ENCODE measurements at places on chromosomes 2 and 18.

DNA sequence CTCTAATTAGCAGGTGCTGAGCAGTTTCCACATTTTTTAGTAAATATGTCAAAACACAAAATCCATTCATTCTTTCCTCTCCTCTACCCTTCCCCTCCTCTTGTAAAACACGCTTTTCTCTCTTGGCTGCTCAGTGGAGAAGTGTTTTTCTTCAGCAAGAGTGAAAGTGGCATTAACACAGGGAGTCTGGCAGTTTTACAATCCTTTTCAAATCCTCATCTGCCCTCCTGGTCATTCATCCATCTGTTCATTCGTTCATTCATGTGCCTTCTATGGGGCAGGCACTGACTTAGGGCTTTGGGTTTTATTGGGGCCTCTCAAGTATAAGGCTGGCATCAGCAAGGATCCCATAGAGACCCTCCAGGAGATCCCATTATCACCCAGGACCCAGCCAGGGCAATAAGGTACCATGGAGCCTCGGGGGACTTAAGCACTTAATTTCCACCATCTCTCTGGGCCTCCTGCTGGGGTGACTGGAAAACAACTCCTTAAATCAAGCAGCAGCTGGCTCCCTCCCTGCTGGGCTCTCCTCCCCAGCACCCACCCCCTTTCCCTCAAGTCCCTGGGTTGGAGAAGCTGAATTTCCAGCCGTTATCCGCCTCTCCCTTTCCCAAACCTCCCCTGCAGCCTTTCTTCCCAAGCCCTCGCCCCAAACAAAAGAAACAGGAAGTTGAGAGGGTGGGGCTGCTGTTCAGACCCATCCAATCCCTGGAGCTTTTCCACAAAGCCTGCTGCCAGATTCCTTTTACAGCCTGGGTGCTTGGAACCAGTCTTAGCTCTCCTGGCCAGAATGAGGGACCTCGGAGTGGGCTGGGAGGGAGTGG is 32.6 kb downstream of the MARCHF4 start:
- peak; percentile 80 for DNase-seq

DNA sequence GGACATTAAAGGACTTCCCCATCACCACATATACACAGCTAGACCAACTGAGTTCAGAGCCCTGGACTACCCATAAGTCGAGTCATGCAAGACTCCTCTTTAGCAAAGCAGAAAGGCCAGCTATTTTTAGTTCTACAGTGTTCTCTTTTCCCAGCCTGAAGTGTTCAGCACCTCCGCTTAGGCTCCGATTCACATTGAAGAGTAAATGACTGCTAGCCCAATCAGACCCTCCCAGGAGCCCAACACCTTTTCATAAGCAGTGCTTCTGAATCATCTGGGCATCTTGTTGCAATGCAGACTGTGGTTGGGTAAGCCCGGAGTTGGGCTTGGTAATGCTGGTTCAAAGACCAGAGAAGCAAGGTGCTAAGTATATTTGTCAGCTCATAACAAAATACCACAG is 138.6 kb upstream of the MSH6 start:
- DNase-seq: no peak

GRCh38 chr2:229674830-229675530 is 39.4 kb downstream of the DNER start:
- DNase-seq: no peak

GRCh38 chr18:564708-565561 is 15.2 kb upstream of the CETN1 start:
- DNase-seq: no peak

GRCh38 chr2:60880643-60881046 is 729 bp upstream of the REL start:
- DNase-seq: no peak

DNA sequence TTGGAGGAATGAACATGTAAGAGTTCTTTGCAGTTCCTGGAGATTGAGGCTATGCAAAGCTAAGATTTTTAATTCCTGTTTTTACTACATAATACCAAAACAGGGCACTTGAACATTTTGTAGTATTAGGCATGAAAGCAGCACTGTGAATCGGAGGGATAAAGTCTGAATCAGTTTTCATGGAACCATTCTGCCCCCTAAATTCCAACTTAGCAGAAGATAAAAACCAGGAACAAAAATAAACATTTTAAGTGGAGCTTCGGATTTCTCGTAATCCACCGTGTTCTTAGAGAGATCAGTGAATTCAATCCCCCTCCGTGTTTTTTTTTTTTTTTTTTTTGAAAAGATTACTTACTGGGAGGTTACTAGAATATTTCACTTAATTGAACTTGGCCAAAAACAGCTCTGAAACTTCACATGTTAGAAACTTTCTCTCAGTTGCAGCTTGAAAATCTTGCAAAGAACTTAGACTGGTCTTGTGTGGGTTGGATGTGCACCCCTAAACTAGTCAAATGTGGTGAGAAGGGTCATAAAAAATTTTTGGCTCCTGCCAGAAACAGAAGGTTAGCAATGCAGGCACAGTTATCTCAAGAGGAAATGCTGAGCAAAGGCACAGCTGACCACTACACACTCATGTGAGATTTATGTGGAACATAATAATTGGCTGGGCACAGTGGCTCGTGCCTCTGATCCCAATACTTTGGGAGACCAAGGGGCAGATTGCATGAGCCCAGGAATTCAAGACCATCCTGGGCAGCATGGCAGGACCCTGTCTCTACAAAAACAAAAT is 145.4 kb upstream of the RNF152 start:
- no peak for DNase-seq

- peak; percentile 29 for DNase-seq
These were observed 320.0 kb downstream of the FSIP2 start for GRCh38 chr2:186058614-186059013.

DNA sequence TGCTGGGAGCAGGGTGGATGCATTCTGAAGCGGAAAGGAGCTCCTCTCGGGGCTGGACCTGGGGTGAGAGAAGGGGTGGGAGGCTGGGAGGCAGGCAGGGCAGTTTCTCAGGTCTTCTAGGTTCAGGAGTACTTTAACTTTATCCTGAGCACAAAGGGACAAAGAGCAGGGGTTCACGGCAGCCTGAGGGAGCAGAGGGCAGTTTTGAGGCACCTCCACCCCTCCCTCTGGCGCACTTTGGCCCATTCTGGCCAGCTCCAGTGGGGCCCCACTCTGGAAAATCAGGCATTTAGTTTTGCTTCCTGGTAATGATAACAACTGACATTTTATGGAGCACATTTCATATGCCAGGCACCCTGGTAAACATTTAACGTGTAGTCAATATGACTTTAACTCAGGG is 14.3 kb downstream of the B3GNT7 start:
- no peak for DNase-seq

GRCh38 chr18:512957-513356 is 12.5 kb upstream of the COLEC12 start:
- DNase-seq: no peak

GRCh38 chr2:168607992-168608391 is 151.9 kb downstream of the CERS6 start:
- DNase-seq: no peak

DNA sequence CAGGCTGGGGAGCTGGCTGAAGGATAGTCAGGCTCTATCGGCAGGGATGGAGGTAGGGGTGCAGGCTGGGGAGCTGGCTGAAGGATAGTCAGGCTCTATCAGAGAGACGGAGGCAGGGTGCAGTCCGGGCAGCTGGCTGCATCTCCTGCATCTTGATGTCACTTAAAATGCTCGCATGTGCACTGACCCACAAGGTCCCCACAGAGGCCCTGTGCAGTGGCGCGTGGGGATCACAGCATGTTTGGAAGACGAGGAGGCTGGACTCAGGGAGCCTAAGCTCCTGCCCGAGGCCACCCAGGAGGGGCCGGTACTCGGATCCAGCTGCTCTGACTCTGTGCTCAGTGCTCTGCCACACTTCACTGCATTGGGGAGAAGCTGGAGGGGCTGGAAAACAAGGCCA is 189.0 kb upstream of the HDAC4 start:
- no peak for DNase-seq

- no peak for DNase-seq
These were observed 36.1 kb downstream of the TET3 start for GRCh38 chr2:74020702-74021406.

DNA sequence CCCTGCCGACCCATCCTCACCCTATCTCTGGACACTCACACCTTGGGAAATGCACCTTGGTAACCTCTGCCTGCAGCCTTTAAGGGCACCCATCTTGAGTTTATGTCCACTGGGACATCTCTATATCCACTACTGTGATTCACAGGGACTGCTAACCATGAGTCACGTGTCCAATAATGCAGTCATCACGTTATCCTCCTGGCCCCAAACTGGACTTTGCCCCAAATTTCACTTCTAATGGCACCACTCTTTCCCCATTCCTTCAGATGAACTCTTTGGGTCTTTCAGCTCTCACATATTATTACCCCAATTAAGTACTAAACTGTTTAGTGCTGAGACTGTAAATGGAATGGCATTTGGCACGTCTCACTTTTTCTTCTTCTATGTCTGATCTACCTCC is 71.2 kb upstream of the TMEM200C start:
- DNase-seq: no peak

DNA sequence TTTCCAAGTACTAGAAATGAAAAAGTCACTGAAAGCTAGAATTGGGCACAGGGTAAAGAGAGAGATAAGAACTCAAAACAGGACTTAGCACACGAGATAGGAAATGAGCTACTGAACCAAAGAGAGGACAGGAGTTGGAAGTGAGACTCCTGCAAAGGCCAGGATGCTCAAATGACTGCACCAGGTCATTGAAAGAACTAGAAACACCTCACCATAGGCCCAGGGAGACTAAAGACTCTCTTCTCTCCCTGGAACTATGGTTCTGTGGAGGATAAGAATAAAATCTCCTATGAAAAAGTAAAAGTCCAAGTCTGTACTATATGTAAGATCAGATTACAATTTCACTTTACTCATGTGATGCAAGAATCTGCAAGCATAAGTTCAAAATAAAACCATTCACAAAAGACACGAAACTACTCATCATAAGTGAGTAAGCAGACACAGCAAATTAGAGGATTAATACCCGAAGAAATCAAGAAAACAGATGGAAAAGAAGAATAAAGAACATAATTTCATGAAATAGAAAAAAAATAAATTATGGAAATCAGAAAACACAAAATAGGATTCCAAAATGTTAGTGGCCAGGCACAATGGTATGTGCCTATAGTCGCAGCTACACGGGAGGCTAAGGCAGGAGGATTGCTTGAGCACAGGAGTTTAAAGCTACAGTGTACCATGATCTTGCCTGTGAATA is 6.5 kb downstream of the NBAS start:
- no peak for DNase-seq

- DNase-seq: no peak
These were observed 28.7 kb upstream of the GALNT14 start for GRCh38 chr2:31166925-31167324.

- DNase-seq: no peak
These were observed 697.0 kb upstream of the ID2 start for GRCh38 chr2:7984693-7985353.

DNA sequence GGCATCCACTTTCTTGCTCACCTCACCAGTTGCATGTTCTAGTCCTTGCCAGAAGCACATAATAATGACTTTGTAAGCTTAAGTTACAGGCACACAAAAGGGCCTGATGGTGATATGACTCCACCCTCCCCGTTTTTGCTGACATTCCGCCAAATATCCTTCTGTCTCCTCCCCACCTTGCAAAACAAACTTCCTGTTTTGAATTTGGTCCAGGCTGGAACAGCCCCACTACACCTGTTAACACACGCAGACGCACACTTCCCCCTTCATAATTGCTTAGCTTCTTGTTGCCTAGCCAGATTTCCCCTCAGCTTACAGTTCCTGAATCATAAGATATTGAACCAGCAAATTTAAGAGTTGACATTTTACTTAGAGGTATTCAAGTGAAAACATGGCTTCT is at the start of gene MGAT5:
TSS of gene MGAT5 (plus strand) at position 269 of the 400 bp plus-strand sequence. CDS start 332 bp downstream, outside the sequence.
- DNase-seq: no peak

- no peak for DNase-seq
These were observed 28.4 kb upstream of the XPO1 start for GRCh38 chr2:61566566-61566965.

GRCh38 chr2:115779085-115779632 is 1336.7 kb downstream of the DPP10 start:
- DNase-seq: no peak

- DNase-seq: no peak
These were observed 110.0 kb downstream of the TCF4 start for GRCh38 chr18:55477860-55478581.

GRCh38 chr2:43139996-43140621 is 86.3 kb downstream of the ZFP36L2 start:
- peak; percentile 67 for DNase-seq

DNA sequence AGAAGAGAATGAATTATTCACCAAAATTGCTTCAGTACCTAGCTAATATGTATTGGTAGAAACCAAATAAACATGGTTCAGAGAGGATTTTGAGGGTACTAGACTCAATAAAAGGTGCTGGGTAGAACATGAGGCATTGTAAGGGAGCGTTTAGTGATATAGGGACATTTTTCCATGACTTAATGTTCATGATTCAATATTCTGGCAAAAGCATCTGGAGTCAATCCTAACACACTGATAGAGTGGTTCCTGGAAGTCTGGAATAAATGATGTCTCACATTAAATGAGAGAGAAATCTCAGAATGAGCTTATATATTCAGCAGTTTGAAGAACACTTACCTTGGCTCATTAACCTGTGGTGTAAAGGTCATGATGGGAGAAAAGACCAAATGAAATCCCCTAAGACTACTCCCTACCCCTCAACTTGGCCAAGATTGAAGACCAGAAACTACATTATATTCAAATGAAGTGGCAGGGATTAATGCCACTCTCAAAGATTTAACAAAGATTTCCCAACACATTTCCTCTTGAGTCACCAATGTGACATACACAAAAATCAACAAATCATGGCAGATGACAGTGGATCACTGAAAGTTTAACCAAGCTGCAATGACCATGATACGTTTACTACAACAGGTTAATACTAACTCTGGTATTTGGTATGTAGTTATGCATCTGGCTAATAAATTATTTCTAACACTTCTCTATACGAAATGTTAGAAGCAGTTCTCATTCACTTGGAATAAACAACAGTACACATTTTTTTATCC is 309.5 kb downstream of the SATB2 start:
- DNase-seq: no peak

DNA sequence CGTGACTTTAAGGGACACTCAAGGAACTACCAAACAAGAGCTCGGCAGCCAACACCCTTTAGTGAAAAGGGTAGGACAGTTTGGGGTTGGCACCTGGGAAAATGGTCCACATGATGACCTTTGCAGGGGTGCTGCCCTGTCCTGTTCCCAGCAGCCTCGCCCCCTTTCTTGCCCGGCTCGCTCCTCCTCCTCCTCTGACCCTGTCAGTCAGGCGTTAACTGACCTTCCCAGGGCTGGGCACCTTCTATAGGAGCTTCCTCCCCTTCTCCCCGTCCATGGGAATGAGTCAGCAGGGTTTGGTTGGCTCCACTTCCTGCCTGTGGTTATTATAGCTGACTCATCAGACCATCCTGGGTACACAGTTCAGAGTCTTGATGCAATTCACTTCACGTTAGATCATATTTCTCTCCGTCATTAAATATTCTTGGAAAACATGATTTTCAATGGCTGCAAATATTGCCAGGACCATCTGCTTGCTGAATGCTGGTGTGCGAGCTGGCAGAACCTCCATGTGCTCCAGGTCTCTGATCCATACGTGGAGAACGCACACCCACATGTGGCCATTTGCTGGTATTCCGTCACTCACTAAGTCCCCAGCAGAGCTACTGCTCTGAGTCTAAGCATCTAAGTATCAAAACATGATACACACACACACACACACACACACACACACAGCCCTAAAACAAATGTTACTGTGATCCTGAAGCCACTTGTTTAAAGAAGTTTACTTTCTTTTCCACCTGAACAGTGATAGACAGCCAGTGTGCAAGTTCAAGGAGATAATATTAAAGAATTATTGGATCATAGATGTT is 185.0 kb downstream of the ANAPC1 start:
- DNase-seq: peak; percentile 36

Data from right lung (tissue), 10 donors.